ENCODE measurements at places on chromosomes 11 and 22. TPM values are rescaled to one million over a fixed set of nuclear protein-coding genes. Genes with fewer than 3 reads are reported as not detected.

Gene CCDC86
- 68.6 TPM for total RNA-seq

GRCh38 chr11:36229091-36229705 lies 60.0 kb downstream of the COMMD9 start:
- DNase-seq: no peak

GRCh38 chr11:120547811-120548681 lies 36.5 kb downstream of the GRIK4 start:
- DNase-seq: peak; percentile 58

Gene NCR3LG1
- 23.9 TPM for total RNA-seq

DNA sequence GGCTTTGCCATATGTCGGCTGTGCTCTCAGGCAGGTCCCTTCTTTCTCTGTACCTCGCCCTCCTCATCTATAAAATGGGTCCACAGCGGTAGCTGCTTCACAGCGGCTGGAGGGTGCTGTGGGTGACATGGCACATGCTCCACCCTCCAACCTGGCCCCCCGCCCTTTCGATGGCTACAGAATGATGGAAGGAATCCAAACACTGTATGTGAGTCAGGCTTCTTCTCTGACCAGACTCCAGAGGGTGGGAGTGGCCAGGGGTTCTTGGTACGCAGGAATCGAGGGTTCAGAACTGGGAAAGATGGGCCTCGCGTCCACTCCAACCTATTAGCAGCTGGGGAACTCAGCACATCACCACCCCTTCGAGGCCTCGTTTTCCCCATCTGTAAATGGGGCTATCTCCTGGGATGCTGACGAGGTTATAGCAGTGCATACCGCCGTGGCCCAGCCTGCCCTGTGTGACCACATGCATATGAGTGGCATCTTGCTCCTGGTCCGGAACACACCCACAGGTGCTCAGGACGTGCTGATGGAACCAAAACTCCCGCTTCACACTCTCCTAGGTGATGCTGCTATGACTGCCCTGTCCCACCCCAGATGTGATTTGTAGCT lies 26.4 kb downstream of the MN1 start:
- DNase-seq: no peak

- no peak for DNase-seq
Observed at GRCh38 chr11:47236482-47236881, 12.1 kb downstream of the ACP2 start.

DNA sequence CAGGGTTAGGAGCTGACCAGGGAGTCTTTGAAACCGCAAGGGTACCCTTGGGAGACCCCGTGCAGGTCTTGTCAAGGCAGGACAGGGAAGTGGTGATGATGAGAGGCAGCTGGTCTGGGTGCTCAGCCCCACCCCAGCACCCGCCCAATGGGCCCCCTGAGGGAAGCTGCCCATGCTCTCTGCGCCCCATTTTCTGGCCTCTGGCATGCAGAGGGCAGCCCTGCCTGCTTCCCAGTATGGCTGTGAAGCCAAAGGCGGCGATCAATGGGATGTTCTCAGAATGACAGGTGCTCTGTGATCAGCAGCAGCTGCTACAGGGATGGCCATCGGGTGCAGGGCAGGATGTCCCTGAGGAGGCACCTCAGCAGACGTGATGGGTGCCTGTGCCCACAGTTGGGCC lies 54.7 kb downstream of the CDKN1C start:
- no peak for DNase-seq

Measured in omental fat pad (tissue), 4 donors.